ENCODE measurements at places on chromosomes 2 and 18.

DNA sequence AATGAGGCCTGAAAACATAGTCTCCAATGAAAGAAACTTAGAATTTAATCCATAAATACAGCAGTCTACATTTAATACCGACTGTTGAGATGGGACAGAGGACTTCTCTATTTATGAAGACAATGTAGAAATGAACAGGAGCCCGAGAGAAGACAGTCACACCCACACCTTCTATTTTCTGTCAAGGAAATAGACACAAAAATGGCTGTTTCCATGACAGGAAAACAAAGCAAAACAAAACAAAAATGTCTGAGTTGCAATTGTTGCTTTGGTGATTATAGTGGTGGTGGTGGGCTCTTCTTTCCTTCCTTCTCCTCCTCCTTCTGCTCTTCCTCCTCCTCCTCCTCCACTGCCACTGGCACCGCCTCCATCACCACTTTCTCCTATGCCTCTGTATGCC, 72.3 kb upstream of the CCDC68 start:
- DNase-seq: no peak
- no peak overlapping the region for H3K27ac ChIP-seq
- no peaks in the 10 kb centered on the region for H3K36me3 ChIP-seq
- H3K4me1 ChIP-seq: no peaks in the 10 kb centered on the region
- no peaks in the 10 kb centered on the region for H3K27me3 ChIP-seq

GRCh38 chr18:38576349-38576748, 1010.8 kb upstream of the CELF4 start:
- no peaks in the 10 kb centered on the region for H3K36me3 ChIP-seq
- DNase-seq: no peak
- no peaks in the 10 kb centered on the region for H3K4me1 ChIP-seq
- no peak overlapping the region for H3K4me3 ChIP-seq

GRCh38 chr18:51150113-51150700, 47.3 kb downstream of the MEX3C start:
- no peaks in the 10 kb centered on the region for H3K27me3 ChIP-seq
- peaks cover 2% of the 10 kb centered on the region for H3K4me1 ChIP-seq
- H3K36me3 ChIP-seq: no peaks in the 10 kb centered on the region

GRCh38 chr2:3487432-3487831, 31.9 kb downstream of the ADI1 start:
- no peak overlapping the region for H3K4me3 ChIP-seq
- DNase-seq: peak; percentile 11
- peaks cover 7% of the 10 kb centered on the region for H3K4me1 ChIP-seq
- H3K27ac ChIP-seq: no peak overlapping the region
- no peaks in the 10 kb centered on the region for H3K36me3 ChIP-seq

DNA sequence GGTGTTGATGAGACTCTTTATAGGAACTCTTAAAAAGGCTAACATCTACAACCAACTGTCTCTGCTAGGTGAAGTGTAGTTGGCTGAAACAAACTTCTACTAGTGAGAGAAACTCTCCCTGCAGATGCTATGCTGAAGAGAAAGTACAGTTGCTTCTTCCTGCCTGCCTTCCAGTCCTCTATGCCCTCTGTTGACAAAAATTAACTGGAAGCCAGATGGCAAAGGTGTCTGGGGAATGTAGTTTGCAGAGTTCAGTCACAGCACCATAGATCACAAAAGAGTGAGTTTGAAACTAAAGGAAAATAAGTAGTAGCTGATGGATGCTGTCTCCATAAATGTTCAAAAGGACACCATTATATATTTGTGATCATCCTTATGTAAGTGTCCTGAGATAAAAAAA, 958.8 kb upstream of the NRXN1 start:
- no peak for DNase-seq
- H3K4me3 ChIP-seq: no peak overlapping the region
- H3K27me3 ChIP-seq: no peaks in the 10 kb centered on the region
- no peaks in the 10 kb centered on the region for H3K4me1 ChIP-seq
- no peaks in the 10 kb centered on the region for H3K36me3 ChIP-seq

DNA sequence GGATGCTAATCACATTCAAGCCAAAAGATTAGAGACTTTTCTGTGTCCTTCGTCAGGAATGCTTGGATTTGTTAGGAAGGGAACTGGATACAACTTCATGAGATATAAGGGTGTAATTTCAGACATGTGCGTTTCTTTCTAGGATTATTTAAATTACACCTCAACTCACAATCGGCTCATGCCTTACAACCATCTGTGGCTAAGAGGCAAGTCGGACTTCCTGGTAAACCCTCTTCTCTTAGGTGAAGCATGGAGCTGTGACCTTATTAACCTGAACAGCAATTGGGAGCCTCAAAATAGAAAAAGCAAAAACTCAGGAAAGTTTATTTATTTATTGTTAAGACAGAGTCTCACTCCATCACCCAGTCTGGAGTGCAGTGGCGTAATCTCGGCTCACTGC, 61.8 kb downstream of the SEMA4F start:
- H3K4me1 ChIP-seq: no peaks in the 10 kb centered on the region
- H3K4me3 ChIP-seq: no peak overlapping the region
- no peak for DNase-seq
- no peak overlapping the region for H3K27ac ChIP-seq

DNA sequence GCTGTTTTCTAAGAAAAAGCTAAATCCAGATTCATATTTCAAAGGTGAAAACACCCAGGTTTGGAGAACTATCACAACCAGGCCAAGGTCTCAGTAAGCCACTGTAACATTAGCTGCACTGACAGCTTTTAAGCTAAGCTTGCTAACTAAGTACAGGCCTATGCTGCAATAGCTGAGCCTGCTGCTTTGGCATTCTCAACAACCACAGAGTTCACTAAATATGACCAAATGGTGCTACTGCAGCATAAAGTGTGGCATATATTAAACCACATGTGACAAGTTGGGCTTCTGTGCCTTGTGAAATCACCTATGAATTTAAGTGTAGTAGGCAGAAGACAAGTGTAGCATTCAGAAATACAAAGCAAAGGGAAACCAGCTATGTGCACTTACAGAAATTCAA, 206.7 kb downstream of the TCF4 start:
- H3K36me3 ChIP-seq: no peaks in the 10 kb centered on the region
- DNase-seq: no peak
- H3K27me3 ChIP-seq: no peaks in the 10 kb centered on the region
- no peak overlapping the region for H3K4me3 ChIP-seq
- H3K27ac ChIP-seq: no peak overlapping the region

- no peak for DNase-seq
- no peak overlapping the region for H3K4me3 ChIP-seq
- no peaks in the 10 kb centered on the region for H3K27me3 ChIP-seq
- H3K27ac ChIP-seq: no peak overlapping the region
Observed at GRCh38 chr18:35747894-35748472, 166.4 kb downstream of the GALNT1 start.

- no peaks in the 10 kb centered on the region for H3K27me3 ChIP-seq
- H3K4me1 ChIP-seq: no peaks in the 10 kb centered on the region
- DNase-seq: no peak
- no peaks in the 10 kb centered on the region for H3K36me3 ChIP-seq
- H3K4me3 ChIP-seq: no peak overlapping the region
Observed at GRCh38 chr2:101524806-101525430, 50.0 kb upstream of the RFX8 start.

DNA sequence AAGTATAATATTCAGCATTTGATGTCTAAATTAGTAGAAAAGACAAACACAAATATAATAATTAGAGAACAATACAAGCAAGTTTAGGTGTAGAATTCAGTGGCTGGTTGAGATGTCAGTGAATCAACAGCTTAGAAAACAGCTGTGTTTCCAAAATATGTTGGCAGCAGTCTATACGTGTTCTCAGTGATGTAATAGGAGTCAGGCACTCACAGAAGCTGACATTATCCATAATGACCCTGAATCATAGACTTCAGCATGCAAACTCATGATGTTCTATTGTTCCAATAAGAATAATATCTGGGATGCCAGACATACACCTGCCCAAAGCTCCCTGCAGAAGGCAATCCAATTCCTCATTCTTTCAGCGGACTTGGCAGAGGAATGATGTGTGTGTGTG, 164.7 kb downstream of the SLC8A1 start:
- H3K27ac ChIP-seq: no peak overlapping the region
- H3K4me3 ChIP-seq: no peak overlapping the region
- no peaks in the 10 kb centered on the region for H3K4me1 ChIP-seq

- H3K27me3 ChIP-seq: no peaks in the 10 kb centered on the region
- H3K36me3 ChIP-seq: no peaks in the 10 kb centered on the region
- H3K4me1 ChIP-seq: no peaks in the 10 kb centered on the region
- no peak overlapping the region for H3K4me3 ChIP-seq
- DNase-seq: no peak
Observed at GRCh38 chr18:71807586-71807985, 736.6 kb downstream of the CBLN2 start.

GRCh38 chr2:6576302-6576701, 289.4 kb downstream of the CMPK2 start:
- no peak overlapping the region for H3K27ac ChIP-seq
- H3K27me3 ChIP-seq: no peaks in the 10 kb centered on the region
- H3K4me3 ChIP-seq: no peak overlapping the region

- no peaks in the 10 kb centered on the region for H3K4me1 ChIP-seq
- no peaks in the 10 kb centered on the region for H3K27me3 ChIP-seq
- H3K36me3 ChIP-seq: no peaks in the 10 kb centered on the region
Observed at GRCh38 chr2:164655336-164655735, 34.1 kb upstream of the GRB14 start.

DNA sequence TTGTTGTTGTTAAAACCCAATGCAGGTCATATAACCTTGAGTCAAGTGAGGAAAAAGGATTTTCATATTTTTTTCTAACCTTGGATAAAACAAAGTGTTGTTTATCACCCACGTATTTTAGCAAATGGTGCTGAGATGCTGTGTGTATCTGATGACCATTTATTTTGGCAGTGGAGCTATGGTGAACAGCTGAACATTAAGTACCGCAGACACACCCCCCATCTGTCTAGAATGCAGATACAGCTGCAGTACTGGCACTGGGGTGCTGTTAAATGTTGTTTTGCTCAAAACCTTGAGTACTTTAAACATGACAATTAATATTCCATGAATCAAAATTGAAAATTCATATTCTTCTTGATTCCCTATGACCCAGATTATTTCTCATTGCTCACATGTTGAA, 773.3 kb upstream of the SLC39A10 start:
- H3K36me3 ChIP-seq: no peaks in the 10 kb centered on the region
- no peak overlapping the region for H3K27ac ChIP-seq
- no peaks in the 10 kb centered on the region for H3K4me1 ChIP-seq
- no peak overlapping the region for H3K4me3 ChIP-seq
- no peak for DNase-seq

- no peaks in the 10 kb centered on the region for H3K27me3 ChIP-seq
- peak overlapping the region; percentile 6 for H3K4me3 ChIP-seq
- H3K27ac ChIP-seq: no peak overlapping the region
- no peak for DNase-seq
- H3K36me3 ChIP-seq: no peaks in the 10 kb centered on the region
Observed at GRCh38 chr2:235666213-235666781, 172.5 kb downstream of the AGAP1 start.

DNA sequence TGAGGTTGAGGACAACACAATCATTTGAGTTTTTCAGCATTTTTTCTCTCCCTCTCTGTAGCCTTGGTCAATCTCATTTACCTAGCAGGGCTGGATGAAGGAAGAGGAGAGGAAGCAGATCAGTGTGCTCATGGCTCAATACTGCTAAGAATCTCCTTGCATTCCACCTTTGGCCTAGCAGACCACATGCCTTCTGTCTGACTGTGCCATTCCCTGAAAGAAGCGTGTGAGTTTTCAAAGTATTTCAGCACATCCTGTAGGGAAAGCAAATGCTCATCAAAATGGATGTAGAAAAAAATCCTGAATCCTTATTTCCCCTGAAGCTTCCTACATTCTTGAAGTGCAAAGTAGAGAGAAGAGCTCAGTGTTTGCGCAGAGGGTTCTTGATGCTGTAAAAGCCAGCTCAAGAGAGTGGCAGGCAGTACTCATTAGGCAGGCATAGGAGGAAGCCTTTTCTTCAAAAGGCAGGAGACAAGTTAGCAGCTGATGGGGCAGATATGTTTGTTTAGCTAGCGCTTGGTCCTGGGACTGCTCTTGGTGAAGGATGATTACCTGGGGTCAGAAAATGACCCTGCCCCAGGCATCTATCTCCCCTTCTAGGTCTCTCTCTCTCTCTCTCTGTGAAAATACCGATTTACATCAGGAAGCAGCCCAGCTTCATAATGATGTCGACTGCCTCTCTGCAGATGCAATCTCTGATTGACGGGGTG, 14.4 kb upstream of the PIK3C3 start:
- H3K36me3 ChIP-seq: no peaks in the 10 kb centered on the region
- no peaks in the 10 kb centered on the region for H3K27me3 ChIP-seq
- H3K4me3 ChIP-seq: no peak overlapping the region
- DNase-seq: no peak

GRCh38 chr18:48734460-48734859, 195.6 kb downstream of the CTIF start:
- DNase-seq: no peak
- no peak overlapping the region for H3K27ac ChIP-seq
- H3K4me3 ChIP-seq: no peak overlapping the region
- H3K36me3 ChIP-seq: no peaks in the 10 kb centered on the region

DNA sequence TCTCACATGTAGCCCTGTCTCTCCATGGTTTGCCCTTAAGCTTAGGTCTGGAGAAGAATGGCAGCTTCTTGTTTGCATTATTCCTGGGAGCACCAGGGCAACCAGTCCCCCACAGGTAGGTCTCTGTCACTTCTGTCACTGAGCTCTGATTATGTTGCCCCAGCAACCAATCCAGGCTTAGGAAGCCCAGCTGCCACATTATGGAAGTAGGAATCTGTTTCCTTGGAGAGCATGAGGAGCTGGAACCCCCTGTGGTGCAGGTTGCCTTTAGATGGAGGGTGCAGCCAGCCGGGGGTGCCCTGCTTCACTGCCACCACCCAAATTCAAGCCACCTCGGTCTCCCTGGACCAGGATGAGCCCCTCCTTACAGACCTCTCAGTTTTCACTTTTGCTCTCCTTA, 4.8 kb downstream of the RESP18 start:
- H3K36me3 ChIP-seq: no peaks in the 10 kb centered on the region
- DNase-seq: no peak
- no peaks in the 10 kb centered on the region for H3K4me1 ChIP-seq
- no peaks in the 10 kb centered on the region for H3K27me3 ChIP-seq
- no peak overlapping the region for H3K4me3 ChIP-seq

DNA sequence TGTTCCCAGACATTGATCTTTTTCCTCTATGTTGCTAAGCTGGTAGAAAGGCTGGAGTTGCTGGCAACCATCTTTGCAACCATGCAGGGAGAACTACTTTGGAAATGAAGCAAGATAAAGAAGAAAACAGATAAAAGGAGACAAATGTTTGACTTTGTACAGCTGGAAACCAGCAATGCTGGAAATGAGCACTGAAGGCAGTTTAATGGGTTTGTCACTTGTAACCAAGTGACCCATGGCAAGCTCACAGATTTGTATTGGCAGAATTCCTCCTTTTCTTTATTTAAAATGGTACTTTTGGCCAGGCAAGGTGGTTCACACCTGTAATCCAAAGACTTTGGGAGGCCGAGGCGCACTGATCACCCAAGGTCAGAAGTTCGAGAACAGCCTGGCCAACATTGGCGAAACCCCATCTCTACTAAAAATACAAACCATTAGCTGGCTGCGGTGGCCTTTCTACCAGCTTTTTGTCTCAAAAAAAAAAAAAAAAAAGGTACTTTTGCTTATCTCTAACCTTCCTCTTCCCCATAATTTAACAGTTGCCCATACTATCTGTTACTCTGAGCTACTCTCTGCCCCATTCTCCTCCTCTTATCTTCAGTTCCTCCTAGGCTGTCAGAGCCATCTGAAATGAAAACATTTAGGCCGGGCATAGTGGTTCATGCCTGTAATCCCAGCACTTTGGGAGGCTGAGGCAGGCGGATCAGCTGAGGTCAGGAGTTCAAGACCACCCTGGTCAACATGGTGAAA, 2.0 kb upstream of the BOLA3 start:
- no peak overlapping the region for H3K27ac ChIP-seq
- no peaks in the 10 kb centered on the region for H3K27me3 ChIP-seq
- DNase-seq: no peak
- H3K4me3 ChIP-seq: no peak overlapping the region

Measured in ovary (tissue), 10 donors.